Omental fat pad (tissue), 4 donors: ENCODE measurements at places on chromosomes 7 and 10.
A peak's percentile ranks its signal among the peaks of the same experiment; 100 is the strongest.

DNA sequence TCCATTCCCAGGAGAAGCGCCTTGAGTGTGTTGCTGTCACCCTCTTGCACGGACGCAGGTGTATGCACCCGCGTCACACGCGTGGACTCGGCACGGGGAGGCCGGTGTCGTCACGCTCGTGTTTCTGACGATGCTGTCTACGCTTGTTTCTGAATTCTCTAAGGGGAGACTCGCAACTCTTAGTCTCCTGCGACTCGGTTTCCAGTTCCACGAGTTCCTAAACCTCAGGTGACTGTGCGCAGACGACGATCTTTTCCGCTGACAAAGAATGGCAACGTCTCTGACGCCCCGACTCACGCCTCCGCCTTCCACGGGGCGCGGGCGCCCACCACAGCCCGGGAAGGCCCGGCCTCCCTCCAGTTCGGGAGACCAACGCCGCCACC lies 579 bp downstream of the IDI1 start:
- no peak for DNase-seq

- no peak for DNase-seq
These were observed 14.0 kb downstream of the SLC29A4 start for GRCh38 chr7:5296611-5297226.

- DNase-seq, result no peak
These were observed 534.6 kb upstream of the NRP1 start for GRCh38 chr10:33869028-33869427.

DNA sequence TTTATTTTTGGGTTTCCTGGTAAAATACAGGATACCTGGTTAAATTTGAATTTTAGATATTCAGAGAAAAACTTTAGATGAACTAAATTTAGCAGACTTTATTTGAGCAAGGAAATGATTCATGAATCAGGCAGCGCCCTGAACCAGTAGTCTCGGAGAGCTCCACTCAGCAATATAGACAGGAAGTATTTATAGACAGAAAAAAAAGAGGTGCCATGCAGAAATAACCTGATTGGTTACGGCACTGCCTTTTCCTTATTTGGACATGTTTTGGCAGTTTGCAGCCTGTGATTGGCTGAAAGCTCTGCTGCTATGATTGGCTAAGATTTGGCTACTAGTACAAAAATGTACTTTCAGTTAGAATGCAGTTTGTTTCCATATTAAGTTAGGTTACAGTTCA lies 198.3 kb upstream of the DKK1 start:
- no peak for DNase-seq

DNA sequence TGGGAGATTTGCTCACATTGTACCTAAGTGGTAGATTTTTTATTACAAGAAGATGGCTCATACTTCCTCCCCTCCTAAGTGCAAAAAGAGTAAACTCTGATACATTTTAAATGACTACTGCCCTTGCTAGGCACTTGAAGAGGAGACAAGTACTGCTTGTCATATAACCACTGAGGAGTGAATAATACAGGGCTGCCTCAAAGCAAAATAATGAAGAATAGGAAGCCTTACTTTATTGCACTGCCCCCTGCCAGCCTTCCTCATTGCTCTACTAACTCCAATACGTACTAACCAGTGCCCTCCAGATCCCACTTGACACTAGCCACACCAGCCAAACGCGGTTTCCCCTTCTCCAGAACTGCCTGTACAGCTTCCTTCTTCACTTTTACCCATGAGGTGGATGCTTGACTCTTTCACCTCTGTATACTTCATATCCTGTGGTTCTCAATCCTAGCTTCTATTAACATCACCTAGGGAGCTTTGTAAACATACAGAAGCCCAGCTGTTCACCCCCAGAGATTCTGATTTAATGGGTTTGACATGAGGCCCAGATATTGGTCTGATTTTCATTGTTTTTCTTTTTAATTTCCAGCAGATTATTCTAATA lies 11.7 kb upstream of the MTERF1 start:
- no peak for DNase-seq

DNA sequence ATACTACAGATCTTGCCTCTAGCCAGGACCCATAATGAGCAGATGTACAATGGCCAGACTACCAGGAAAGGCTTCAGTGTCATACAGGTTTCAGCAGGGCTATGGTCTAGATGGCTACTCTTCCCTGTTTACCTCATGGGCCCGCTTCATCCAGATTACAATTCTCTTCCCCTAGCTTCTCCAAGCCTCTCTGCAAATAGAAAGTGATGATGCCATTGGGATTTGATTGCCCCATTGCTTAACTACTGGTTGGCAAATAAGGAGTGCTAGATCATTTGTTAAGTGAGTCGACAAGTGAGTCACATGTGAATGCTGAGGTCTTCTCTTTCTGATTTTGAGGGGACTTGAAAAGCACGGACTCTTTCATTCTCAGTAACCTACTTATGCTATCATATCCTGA lies 361.5 kb upstream of the LRRTM3 start:
- DNase-seq, result no peak

GRCh38 chr7:2864999-2865670 lies 21.0 kb upstream of the GNA12 start:
- DNase-seq, result peak; percentile 89

GRCh38 chr10:121069061-121069850 lies 218.1 kb downstream of the WDR11 start:
- DNase-seq, result no peak

DNA sequence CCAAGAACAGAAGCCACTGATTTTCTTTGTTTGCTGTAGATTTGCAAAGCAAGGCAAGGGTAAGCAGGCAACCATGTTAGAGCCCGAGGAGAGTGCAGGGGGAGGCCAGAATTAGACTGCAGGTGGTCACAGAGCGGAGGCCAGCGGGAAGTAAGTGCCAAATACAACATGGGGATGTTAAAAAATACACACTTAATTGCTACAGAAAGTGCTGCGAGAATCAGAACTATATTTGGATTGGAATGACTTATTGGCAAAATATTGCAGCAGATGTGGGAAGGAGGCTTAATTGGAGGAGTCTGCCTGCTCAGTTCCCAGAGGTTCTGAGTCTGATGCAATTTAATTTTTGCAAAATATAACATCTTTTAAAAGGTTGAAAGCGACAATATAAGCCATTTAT lies 49.7 kb upstream of the ADCY1 start:
- DNase-seq, result no peak

DNA sequence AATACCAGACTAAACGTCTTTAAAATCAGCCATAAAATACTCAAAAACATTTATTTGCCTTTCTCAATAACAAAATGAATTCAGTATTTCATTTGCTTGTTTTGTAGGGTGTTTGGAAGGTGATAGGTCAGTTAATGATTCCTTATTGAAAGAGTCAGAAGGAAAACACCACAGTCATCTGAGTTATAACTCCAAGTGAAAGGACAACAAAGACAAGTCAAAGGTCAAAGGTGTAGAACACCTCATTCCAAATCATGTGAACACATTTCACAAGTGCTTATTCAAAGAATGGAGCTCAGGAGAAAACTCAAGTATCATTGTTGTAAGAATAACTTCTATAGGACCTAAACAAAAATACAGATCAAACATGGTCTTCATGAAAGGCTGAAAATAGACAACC lies 318.6 kb upstream of the PHF14 start:
- DNase-seq, result no peak

GRCh38 chr7:55571511-55572377 lies 558 bp downstream of the VOPP1 start:
- DNase-seq, result no peak

GRCh38 chr7:122310119-122311021 lies 5.8 kb upstream of the FEZF1 start:
- DNase-seq, result no peak

- no peak for DNase-seq
These were observed 60.6 kb upstream of the KDM7A start for GRCh38 chr7:140237390-140237789.

GRCh38 chr10:128938558-128938957 lies 528.5 kb upstream of the MGMT start:
- no peak for DNase-seq

- DNase-seq, result no peak
These were observed 162.6 kb upstream of the AGR3 start for GRCh38 chr7:17044396-17044795.
